Stimulated activated CD4-positive, alpha-beta T cell treated with anti-CD3 and anti-CD28 coated beads, Interleukin-4, amount 100 ng/mL, for 48 hours (primary cell): ENCODE measurements at places on chromosomes 7 and 10.

- no peak for DNase-seq
Measured at GRCh38 chr10:35611750-35612149, 6.6 kb downstream of the GJD4 start.

DNA sequence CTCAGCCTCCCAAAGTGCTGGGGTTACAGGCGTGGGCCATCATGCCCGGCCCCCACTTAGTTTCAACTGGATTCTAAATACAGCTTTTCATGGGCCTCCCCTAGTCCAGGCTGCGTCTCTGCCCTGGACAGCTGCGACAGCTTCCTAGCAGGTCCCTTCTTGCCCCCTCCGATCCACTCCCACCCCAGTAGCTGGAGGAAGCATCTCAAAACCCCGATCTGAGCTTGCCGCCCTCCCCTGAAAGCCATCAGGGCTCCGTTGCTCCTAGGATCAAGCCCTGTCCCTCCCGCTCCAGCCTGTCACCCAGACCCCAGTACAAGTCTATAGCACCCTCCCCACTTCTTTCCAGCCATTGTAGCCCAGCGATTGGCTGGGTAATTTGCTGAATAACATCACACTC is 64.5 kb downstream of the VWA2 start:
- no peak for DNase-seq

GRCh38 chr7:156220701-156221100 is 408.4 kb upstream of the SHH start:
- DNase-seq: no peak

GRCh38 chr7:138630059-138630610 is 71.0 kb downstream of the SVOPL start:
- DNase-seq: no peak

GRCh38 chr10:78405231-78405630 is 371.6 kb downstream of the RPS24 start:
- DNase-seq: no peak

- peak; percentile 79 for DNase-seq
Measured at GRCh38 chr7:100130608-100131453, 4.1 kb downstream of the MBLAC1 start.

DNA sequence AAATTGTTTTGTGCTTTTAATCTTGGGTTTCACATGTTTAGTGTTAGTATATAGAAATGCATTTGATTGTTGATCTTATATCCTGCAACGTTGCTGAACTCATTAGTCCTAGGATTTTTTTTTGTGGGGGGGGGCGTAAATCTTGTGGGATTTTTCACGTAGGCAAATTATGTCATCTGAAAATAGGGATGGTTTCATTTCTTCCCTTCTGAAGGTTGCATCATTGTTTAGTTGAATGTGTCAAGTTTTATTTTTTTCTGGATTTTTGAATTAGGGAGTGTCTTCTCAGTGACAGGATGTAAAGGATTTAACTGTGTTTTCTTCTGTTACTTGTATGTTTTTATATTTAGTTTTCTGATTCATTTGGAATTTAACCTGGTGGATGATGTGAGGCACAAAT is 26.7 kb downstream of the MKLN1 start:
- DNase-seq: no peak

- no peak for DNase-seq
Measured at GRCh38 chr7:140899883-140900282, 24.8 kb downstream of the BRAF start.

DNA sequence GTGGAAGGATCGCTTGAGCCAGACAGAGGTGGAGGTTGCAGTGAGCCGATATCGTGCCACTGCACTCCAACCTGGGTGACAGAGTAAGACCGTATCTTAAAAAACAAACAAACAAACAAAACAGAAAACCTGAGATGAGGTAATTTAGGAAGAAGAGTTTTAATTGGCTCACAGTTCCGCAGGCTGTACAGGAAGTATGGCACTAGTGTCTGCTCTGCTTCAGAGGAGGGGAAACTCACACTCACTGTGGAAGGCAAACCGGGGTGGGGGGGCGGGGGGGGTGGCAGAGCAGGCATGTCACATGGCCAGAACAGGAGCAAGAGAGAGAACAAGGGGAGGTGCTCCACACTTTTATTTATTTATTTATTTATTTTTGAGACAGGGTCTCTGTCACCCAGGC is 5.1 kb downstream of the UBE2D4 start:
- no peak for DNase-seq

- DNase-seq: no peak
Measured at GRCh38 chr10:131650771-131651673, 249.8 kb upstream of the PPP2R2D start.

DNA sequence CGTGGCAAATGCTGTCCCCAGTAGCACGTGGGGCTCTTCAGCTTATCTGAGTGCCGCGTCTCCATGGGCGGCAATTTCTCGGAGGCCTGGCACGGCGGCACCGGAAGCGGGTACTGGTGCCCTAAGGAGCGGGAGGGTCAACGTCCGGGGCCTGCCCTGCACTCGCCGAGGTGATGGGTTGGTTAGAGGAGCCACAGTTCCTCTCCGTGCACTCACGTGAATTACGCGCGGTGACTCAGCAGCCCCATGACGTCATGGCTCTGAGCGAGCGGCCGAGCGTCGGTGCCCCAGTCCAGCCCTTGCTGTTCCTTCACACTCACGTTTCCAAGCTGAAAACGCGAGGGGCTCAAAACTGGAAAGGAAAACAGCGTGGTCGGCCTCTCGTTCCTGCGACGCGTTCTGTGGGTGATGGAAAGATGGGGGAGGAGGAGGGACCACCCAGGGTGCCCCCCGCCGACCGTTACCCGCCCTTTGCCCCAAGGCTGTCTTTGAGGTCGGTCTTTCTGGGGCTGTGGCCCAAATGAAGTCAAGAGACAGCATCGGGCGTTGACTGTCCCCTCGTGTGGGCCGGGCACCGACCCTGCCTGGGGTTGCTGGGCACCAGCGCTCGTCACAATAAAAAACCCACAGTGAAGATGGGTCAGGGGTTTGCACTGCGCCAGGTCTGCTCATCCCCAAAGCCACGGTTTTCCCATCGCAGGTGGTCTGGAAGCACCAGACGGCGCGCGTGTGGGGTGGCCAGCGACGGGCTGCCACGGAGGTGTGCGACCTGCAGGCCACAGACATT is 70.4 kb upstream of the CFAP46 start:
- no peak for DNase-seq

DNA sequence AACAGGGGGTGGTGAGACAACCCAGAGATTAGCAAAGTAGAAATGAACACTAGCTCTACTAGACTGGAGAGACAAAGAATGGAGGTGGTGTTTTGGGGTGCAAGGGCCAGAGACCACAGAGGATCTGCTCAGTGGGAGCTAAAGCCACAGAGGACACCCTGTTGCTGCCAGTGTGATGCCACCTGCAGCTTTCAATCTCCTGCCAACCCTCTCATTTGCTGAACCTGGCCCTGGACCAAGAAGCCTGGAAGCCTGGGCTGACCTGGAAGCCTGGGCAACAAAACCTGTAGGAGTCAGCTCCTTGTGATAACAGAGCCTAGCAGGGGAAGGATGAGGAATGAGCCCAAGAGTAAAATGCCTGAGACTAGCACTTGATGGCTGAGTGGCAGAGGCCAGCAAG is 81.1 kb upstream of the ADO start:
- DNase-seq: no peak

GRCh38 chr10:71622616-71623015 is 97.0 kb downstream of the C10orf105 start:
- DNase-seq: no peak

GRCh38 chr7:73555411-73555982 is 2.0 kb downstream of the BCL7B start:
- no peak for DNase-seq

- no peak for DNase-seq
Measured at GRCh38 chr10:113945075-113945686, 90.7 kb downstream of the NHLRC2 start.

DNA sequence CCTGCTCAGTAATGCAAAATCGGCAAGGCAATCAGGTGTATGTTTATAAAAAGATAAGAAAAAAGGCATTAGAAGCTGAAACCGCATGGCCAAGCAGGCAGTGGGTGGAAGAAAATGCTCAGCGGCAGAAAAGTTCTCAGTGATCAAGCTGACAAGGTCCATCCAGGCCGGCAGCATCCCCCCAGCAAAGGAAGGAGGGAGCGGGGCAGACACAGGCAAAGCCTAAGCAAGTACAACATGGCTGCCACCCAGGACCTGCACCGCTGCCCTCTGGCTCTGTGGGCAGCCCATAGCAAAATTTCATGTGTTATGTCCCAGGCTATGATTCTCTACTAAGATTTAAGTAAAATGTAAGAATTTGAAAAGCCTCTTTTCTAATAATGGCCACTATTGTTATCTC is 45.4 kb downstream of the MRPS24 start:
- no peak for DNase-seq

DNA sequence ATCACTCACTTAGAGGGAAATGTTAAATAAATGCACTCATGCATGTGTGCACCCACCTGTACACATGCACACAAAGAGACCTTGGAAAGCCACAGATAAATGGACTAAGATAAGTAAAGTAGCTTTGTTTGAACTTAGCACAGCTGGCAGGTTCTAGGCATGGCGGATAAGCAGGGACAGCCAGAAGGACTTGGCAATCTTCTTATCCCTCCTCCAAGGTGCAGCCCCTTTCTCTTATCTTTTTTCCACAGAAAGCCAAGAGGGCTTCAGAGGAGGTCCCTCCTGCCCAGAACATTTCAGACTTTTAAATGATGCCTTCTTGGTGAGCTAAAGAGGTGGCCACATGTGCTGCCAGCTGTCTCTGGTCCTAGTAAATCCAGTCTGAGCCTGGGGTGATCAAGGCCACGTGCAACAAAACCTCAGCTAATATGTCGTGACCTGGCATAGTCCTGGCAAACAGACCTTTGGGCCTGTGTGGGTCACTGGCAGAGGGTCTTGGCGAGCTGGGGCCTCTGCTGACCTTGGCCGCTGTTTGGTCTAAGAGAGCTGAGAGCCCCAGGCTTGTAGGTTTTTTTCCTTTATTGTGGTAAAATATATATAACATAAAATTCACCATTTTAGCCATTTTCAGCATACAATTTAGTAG is 43.2 kb upstream of the SLC35B4 start:
- no peak for DNase-seq

DNA sequence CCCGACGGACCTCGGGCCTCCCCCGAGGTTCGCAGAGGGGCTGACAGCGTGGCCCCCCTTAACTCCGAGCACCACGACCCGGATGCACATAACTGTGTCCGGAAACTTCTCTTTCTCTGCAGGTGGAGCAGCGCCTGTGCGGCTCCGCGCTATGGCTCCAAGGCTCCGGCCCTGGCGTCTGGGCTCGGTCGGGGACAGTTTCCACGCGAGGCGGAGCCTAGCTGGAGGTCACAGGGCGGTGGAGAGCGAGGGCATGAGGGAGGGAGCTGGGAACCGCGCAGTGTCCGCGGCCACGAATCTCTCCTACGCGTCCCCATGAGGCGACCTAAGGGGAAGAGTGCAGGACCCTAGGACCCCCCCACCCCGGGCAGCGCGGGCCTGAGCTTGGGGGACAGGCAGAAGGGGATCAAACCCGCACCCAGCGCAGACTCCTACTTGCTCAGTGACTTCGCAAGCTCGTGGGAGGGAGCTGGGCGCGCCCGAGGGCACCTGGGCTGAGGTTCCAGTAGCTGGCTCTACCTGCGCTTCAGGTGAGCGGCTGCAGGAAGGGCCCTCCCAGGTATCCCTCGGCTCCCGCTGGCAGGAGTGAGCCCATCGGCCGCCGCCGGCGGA is 8.6 kb upstream of the MNX1 start:
- DNase-seq: no peak

DNA sequence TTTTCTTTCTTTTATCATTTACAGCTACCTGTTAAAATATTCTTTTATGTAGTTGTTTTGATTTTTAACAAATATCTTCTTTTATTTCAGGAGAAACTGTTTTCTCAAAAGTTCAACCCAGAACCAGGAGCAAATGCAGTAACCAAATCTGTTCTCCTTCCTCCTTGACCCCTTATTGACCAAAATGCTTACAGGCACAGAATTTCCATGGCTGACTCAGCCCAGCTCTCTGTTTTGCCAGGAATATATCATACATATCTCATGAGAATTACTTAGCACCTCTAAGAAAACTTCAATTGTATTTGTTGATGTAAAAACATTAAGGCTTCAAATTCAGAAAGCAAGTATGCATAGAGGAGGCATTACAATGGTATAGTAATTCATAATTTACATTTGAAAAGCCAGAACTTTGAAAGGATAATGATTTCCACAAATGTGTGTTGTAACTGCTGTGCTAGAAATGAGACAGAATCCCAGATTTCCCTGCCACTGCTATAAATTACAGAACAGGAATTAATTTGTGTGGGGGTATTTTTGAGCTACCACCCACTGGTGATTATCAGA is 2.2 kb downstream of the GSAP start:
- DNase-seq: no peak

DNA sequence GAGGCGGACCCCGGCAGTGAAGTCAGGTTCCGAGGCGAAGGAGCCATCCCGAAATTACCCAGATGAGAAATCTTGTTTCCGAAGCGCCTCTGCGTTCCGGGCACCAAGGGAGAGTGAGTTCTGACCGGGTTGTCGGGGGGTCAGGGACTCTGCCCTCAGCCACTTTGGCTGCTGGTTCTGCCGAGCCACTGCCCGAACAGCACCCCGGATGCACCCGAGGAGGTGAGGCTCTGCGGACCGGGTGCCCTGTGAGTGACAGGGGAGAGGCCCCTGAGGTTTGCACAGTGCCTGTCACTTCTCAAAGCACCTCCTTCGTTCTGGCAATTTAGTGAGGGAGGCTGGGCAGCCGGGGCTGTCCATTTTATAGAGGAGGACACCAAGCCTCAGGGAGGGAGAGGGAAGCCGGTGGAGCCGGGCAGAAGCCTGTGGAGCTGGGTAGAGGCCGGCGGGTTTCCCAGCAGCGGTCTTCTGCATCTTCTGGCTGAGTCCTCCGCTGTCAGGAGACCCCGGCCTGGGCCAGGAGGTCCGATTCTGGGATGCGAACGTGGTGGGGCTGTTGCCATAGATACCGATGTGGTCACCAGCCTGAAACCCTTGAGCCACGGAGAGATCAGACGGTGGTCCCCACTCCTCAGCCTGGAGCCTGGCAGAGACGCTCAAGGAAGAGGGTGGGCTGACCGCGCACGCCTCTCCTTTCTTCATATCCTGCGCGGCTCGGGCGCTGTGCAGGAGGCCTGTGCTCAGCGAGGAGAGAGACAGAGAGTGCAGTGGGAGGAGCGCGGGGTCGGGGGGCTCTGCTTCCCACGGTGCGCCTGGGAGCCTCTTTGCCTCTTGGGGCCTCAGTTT is 18.9 kb upstream of the SHH start:
- no peak for DNase-seq

DNA sequence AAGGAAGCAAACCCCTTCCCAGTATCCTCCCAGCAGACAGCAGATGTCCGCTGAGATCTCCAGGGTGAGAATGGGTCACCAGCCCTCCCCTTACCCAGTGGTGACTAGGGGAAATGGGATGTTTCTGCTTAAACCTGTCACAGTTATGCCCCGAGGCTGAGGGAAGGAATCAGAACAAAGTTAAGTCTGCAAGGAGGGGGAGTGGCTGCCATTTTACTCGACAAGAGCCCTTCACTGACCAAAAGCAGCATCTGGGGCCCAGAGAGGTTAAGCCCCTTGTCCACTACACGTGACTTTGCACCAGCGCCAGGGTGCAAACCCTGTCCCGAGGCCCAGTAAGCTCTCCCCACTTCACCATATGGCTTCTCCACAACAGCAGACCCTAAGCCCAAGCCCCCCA is 4.6 kb upstream of the NANOS1 start:
- no peak for DNase-seq

- DNase-seq: no peak
Measured at GRCh38 chr7:117493460-117493859, 13.6 kb downstream of the CFTR start.

GRCh38 chr10:26365681-26366358 is 72.3 kb upstream of the APBB1IP start:
- no peak for DNase-seq
